ELR (cell line): ENCODE measurements at places on chromosomes 16 and 17.
A peak's percentile ranks its signal among the peaks of the same experiment; 100 is the strongest.

DNA sequence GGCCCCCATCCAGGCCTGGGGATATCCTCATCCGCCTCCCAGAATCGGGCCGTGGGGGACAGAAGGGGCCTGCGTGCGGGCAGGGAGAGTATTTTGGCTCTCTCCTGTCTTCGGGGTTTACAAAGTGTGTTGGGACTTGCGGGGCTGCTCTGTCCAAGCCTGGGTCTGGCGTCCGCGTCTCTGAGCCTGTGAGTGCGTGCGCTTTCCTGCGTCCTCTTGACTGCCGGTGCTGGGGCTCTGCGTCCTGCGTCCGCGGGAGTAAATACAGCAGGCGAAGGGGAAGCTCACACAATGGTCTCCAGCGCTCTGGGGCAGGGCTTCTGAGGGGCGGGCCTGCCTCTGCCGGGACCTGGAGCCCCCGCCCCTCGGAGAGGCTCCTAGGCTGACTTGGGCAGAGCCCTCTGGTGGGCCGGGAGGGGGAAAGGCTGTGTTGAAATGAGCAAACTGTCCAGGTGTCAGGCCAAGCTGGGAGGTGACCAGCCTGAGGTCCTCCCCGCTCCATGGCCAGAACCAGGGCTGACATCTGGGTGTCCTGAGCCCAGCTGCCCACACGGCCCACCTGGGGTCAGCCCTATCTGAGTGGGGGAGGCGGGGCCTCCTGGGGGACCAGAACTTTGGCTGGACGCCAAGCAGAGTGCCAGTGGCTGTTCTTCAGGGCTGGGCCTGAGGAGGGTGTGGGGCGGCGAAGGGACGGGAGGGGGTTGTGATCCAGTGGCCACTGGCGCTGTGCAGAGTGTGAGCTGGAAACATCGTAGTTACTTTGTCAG is 233.6 kb downstream of the SEC14L1 start:
- peak; percentile 82 for DNase-seq

GRCh38 chr16:75301804-75302203 is 50.4 kb upstream of the BCAR1 start:
- no peak for DNase-seq

DNA sequence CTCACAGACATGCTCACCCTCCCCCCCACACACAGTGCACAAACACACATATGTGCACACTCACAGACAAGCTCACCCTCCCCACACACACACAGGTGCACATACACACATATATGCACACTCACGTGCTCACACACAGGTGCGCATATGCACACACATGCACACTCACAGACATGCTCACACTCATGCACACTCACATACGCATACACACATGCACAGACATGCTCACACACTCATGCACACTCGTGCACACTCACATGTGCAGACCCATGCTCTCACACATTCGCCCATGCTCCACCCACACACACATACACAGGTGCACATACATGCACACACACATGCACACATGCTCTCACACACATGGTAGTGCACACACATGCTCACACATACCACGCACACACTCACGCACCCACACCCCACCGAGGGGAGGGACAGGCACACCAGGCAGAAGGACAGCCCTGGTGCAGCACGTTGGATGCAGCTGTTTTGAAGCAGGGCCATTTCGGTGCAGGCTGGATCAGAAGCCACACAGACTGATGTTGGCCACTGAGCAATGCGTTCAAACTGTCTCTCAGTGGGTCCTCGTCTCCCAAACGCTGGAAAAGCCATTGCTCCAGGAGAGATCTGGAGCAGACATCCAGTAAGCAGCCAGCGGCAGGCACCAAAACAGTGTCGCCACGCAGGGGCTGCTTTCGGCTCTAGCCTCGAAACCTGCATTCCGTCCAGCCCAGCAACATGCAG is 86.2 kb upstream of the ZNF469 start:
- DNase-seq: no peak

DNA sequence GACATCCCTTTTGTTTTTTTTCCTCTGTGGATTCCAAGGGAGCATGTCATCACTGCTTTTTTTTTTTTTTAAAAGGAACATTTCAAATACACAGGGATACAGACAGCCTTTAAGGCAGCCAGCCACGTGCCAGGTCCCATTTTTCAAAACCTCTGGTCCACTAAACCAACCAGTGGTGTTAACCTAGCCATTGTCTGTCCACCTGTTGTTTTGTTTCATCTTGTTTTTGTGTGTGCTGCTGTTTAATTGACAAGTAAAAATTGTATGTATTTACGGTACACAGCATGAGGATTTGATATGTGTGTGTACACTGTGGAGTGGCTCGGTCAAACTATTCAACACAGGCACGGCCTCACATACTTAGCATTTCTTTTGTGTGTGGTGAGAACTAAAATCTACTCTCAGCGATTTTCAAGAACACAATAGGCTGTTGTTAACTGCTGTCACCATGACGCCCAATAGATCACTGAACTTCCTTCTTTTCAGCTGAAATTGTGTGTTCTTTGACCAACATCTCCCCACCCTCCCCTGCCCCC is 19.2 kb downstream of the TMEM114 start:
- DNase-seq: peak; percentile 17

- DNase-seq: no peak
Observed at GRCh38 chr16:52022177-52022576, 524.8 kb downstream of the TOX3 start.

- no peak for DNase-seq
Observed at GRCh38 chr16:927406-927805, 43.4 kb downstream of the LMF1 start.

GRCh38 chr17:78154903-78155811 is 9.0 kb downstream of the C17orf99 start:
- no peak for DNase-seq

DNA sequence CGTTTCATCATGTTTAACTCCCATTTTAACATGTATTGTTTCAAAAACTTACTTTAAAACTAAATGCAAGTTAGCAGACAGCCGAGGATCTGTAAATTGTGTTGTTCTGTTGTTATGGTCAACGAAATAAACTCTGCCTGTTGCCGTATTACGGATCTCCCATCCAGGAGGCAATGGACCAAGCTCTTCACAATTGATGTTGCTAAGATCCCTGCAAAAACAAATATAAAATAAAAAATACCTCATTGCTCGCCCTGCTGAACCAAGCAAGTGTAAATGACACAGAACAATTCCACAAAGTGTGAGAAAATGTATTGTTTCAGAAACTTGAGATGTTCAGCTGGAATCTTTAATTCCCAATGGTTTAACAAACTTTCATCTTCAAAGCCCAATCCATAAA is 65.0 kb downstream of the CEP95 start:
- DNase-seq: no peak

DNA sequence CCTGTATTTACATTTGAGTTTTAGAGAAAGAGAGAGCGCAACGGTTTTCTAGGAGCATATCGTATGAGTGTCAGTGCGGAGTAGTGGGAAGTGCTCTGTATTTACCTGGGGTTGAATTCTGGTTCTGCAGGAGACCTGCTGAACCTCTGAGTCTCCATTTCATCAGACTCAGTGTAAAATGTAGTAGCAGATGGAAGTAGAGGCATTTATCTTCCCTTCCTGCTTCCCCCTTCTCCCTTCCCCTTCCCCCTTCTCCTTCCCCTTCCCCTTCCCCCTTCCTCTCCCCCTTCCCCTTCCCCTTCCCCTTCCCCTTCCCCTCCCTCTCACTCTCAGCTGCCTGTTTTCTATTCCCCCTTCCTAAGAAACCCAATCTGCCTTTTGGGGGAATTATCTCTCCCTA is 426.9 kb downstream of the NPIPA7 start:
- DNase-seq: no peak

DNA sequence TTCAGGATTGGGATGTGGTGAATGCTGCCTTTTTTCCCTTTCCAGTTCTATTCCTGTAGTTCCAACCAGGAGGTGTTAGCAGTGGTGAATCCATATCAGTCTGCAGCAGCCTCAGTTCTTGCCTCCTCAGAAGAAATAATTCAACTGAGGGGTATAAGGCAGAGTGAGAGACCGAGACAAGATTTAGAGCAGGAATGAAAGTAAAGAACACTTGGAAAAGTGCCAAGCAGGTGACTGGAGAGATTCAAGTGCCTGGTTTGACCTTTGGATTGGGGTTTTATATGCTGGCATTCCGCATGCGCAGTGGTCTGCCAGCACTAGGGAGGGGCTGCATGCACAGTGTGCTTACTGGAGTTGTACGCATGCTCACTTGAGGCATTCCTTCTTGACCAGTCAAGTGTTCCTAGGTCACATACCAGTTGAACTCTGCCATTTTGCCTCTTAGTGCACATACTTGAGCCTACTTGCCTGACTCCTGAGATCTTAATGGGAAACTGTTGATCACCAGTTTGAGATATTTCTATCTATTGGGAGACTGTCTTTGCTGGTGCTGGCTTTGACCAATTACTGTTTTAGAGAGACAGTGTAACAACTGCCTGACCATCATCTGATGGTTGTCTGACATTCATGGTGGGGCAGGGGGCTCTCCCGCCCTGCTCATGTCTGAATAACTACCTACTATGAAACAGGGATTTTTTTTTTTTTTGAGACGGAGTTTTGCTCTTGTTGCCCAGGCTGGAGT is 680 bp upstream of the CCL15 start:
- no peak for DNase-seq

GRCh38 chr16:13902052-13902451 is 17.9 kb upstream of the ERCC4 start:
- no peak for DNase-seq
